ENCODE measurements at places on chromosomes 6 and 20.
A peak's percentile ranks its signal among the peaks of the same experiment; 100 is the strongest.

- no peak for DNase-seq
These were observed 835 bp downstream of the PRR18 start for GRCh38 chr6:166307082-166308032.

- DNase-seq = no peak
These were observed 253.4 kb downstream of the PREX1 start for GRCh38 chr20:48574383-48574782.

DNA sequence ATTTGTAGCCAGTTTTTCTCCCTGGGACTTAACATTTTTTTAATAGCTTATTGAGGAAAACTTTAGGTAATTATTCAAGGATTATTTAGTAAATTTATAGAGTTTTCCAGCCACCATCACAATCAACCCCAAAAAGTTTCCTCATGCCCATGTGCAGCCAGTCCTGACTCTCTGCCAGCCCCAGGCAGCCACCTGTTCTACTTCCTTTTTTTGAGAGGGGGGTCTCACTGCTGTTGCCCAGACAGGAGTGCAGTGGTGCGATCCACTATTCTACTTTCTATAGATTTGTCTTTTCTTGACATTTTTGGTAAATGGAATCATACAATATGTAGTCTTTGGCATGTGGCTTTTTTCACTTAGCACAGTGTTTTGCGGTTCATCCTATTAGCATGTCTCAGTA is 200.1 kb downstream of the FARS2 start:
- no peak for DNase-seq

GRCh38 chr6:3565291-3565690 is 108.4 kb upstream of the SLC22A23 start:
- DNase-seq = no peak

DNA sequence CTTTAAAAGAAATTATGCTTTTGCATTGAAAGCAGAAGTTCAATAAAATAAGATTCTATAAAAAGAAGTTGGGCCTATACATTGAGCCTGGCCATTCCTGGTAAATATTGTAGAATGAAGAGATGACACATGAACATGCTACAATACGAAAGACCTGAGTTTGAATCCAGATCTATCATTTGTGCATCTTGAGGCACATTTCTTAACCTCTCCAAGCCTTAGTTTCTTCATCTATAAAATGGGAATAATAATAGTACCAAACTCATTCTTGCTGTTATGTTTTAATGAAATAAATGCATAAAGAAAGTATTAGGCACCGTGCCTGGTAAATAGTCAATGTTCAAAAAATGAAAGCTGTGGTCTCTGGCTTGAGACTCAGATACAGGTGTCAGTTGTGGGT is 76.9 kb upstream of the PHACTR2 start:
- DNase-seq = no peak

DNA sequence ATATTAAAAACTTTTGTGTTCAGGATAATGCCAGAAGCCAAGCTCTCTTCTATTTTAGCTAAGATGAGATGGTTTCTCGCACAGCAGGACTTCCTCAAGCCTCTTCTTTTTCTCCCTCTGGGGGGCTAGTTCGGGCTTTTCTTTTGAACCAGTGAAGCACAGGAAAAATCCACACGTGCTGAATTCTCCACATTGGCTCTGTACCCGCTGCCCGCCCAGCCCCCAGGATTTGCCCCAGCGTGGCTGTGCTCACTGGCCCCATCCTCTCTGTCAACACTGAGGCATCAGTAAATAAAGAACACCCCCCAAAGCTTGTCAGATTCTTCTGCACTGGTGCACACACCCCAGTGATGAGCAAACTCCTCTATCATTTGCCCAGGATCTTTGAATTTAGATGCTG is 232.8 kb downstream of the ZNF217 start:
- no peak for DNase-seq

- DNase-seq = peak; percentile 11
These were observed 11.4 kb upstream of the VEGFA start for GRCh38 chr6:43758617-43759050.

- DNase-seq = peak; percentile 57
These were observed 417 bp downstream of the NFATC2 start for GRCh38 chr20:51542033-51542570.

- DNase-seq = no peak
These were observed 86.6 kb downstream of the CD40 start for GRCh38 chr20:46204594-46205186.

DNA sequence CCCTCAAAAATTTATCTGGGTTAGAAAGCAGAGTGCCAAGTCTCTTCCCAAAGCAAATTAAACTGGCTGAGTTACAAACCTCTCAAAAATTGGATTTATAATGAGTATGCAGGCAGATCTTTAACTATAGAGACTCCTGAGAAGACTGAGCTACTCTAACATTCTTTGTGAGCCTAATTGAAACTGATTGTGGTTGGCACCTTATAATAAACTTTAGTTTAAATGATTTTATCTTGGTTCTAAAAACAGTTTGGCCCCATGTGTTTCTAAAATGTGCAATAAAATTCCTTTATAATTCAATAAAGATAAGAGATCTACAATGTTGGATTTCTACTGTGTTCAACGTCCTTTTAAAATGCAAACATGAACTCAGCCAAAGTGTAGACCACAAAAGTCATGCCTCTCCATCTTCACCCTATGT is 480.2 kb upstream of the RNF217 start:
- DNase-seq = no peak
